HepG2 (cell line): ENCODE measurements at places on chromosomes 7 and 10. TPM values are rescaled to one million over a fixed set of nuclear protein-coding genes. Genes with fewer than 3 reads are reported as not detected.

DNA sequence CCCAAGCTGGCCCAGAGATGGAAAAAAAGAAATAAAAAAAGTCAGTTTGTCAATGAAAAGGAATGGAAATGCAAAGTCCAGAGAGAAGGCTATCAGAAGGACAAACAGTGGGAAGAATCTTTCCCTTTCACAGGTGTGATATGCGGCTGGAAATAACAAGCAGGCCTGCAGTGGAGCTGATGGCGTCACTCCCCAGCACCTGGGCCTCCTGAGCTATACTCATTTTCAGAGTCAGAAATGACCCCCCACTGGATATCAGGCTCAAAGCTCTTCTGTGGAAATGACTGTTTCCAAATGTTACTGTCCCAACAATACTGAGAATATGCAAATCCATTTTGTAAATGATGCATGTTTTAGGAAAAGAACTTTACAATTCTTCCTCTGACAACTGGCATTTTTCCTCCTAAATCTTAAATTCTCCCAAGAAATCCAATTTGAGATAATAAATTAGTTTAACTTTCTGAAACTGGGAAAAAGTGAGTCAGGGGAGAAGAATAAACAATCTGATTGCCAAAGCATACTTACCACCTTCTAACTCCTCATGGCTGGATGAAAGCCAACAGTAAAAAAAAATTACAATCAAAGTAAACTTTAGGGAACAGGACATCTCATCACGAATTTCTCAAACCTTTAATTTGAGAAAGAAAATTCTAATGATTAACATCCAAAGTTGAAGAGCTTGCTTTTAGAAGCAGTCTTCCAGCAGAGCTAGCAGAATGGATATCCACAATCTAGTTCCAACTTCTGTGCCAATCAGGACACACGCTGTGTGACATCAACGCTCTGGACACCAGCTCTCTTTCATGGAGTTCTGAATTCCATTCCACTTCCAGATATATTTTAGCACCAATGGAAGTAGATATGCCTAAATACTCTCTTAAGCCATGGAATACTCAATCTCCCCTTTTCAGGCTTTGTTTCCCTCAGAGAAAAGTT, 5.3 kb upstream of the CUZD1 start:
- H3K4me3 ChIP-seq: no peak overlapping the region
- H3K36me3 ChIP-seq: 0 out of 3 replicates have a peak, but pooled peaks cover 9% of the 10 kb centered on the region
- H3K27me3 ChIP-seq: no peaks in the 10 kb centered on the region
- H3K4me1 ChIP-seq: no peaks in the 10 kb centered on the region
- no peak for DNase-seq
- no peak overlapping the region for H3K27ac ChIP-seq

DOCK4 gene
- polyA plus RNA-seq: 16.2 and 17.4 TPM in 2 replicates

- no peak overlapping the region for H3K27ac ChIP-seq
- H3K27me3 ChIP-seq: no peaks in the 10 kb centered on the region
- H3K4me1 ChIP-seq: no peaks in the 10 kb centered on the region
- no peak for DNase-seq
- no peak overlapping the region for H3K4me3 ChIP-seq
These were observed 288.9 kb upstream of the SEMA3C start for GRCh38 chr7:81207801-81208200.

SRRM3 gene
- polyA plus RNA-seq: 0.54 and 0.59 TPM in 2 replicates

DNA sequence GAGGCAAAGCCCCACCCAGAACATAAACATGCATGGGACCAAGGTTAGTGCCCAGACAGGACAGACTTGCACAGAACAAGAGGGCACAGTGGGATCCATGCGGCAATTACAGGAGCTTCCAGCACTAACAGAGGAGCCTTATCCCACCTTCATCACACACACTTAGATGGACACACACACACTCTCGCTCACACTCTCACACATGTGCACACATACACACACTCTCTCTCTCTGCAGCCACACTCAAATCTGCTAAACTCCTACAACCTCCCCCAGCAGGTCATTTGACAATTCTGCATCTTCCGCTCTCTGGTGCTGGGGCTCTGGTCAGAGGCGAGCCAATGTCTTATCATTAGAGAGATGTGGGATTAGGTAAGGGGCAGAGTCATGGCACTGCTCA, 120.5 kb downstream of the UBE2H start:
- no peak for DNase-seq
- peaks cover 9% of the 10 kb centered on the region for H3K36me3 ChIP-seq
- peaks cover 13% of the 10 kb centered on the region for H3K4me1 ChIP-seq
- H3K27ac ChIP-seq: no peak overlapping the region
- no peak overlapping the region for H3K4me3 ChIP-seq
- H3K27me3 ChIP-seq: no peaks in the 10 kb centered on the region

LEP gene
- 0.04 and 0.05 TPM in 2 replicates for polyA plus RNA-seq

GRCh38 chr10:46253076-46254006, 33.5 kb upstream of the ANTXRL start:
- peaks cover 5% of the 10 kb centered on the region; the same call in 1 of the 2 replicates for H3K27me3 ChIP-seq
- H3K4me1 ChIP-seq: no peaks in the 10 kb centered on the region
- H3K27ac ChIP-seq: no peak overlapping the region
- no peak overlapping the region for H3K4me3 ChIP-seq
- no peaks in the 10 kb centered on the region for H3K36me3 ChIP-seq
